Occipital lobe (tissue), 3 donors: ENCODE measurements at places on chromosomes 5 and 9. TPM values are rescaled to one million over a fixed set of nuclear protein-coding genes. Genes with fewer than 3 reads are reported as not detected.

Gene SPINK13
- total RNA-seq = not detected

DNA sequence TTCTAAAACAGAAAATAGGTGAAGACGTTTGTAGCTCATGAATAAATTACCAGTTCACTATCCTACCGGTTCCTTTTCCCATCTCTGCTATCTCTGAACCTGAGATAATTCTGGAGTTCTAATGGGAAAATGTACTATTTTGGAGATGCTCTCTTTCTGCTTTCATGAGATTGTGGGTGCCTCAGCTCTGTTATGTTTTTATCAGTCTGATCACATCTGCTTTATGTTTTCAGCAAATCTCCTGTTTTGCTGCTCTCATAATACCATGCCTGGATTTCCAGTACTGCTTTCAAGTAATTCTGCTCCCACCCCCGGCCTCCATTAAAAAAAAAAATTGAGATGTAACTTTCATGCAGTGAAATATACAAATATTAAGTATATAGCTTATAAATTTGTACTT, 9.1 kb upstream of the SUSD1 start:
- DNase-seq = no peak

GRCh38 chr9:136847088-136847825, 2.0 kb upstream of the PHPT1 start:
- DNase-seq = no peak

GRCh38 chr9:128912270-128912853, 8.4 kb upstream of the PHYHD1 start:
- peak; percentile 27 for DNase-seq

Gene MRPS2
- 9.7 TPM for total RNA-seq

- DNase-seq = no peak
Measured at GRCh38 chr9:121322037-121322736, 47.9 kb downstream of the STOM start.

GRCh38 chr5:39440192-39440957, 15.6 kb upstream of the DAB2 start:
- DNase-seq = no peak

Gene RGS7BP
- 17.6 TPM for total RNA-seq

DNA sequence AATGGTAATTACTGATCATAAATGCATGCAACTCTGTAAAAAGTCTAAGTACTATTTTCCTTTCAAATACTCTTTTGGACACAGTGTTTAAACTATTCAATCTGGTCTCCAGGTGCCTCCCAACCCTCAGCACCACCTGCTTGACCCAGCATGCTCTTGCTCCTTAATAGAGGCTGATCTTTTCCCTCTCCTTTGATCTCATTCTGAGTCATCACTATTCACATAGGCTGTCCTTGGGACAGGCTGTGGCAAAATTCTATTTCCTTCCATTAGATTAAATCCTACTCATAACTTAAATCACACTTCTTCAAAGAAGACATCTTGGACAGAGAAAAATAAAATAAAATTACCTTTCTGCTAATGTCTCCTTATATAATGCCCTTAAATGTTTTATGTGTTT, 199.4 kb upstream of the ST8SIA4 start:
- no peak for DNase-seq
